ENCODE measurements at places on chromosomes 2 and 18.

GRCh38 chr18:49142216-49142615 is 191.5 kb upstream of the SMAD7 start:
- no peak for DNase-seq

GRCh38 chr2:108910541-108911396 is 78.3 kb downstream of the EDAR start:
- DNase-seq, result no peak

- no peak for DNase-seq
These were observed 888.5 kb upstream of the FSHR start for GRCh38 chr2:50042771-50043170.

DNA sequence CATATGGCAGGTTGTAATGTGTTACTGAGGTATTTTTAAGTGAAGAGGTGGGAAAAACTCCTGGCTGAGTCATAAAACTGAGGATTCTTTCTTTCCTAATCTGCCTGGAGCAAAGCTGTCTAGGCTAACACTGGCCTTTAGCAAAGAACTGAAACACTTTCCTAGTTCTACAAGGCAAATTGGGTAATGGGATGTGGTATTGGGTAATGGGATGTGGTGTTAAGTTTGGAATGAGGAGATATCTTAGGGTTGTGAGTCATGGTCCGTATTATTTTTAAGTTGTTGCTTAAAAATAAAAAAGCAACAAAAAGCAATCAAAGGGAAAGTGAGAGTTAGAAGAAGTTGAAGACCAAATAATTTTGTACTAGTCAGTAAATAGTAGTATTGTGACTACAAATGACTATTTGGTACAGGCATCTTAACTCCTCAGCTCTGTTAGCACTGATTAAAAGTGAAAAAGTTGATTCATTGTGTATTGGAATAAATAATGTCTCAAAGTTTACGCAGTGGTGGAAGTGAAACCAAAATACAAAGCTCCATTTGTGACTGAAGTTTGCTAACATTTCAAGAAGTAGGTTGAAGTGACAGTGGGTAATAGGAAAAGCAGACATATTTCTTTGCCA is 216.8 kb downstream of the CAMKMT start:
- DNase-seq, result no peak

GRCh38 chr2:237833546-237833945 is 25.9 kb upstream of the RAMP1 start:
- no peak for DNase-seq

DNA sequence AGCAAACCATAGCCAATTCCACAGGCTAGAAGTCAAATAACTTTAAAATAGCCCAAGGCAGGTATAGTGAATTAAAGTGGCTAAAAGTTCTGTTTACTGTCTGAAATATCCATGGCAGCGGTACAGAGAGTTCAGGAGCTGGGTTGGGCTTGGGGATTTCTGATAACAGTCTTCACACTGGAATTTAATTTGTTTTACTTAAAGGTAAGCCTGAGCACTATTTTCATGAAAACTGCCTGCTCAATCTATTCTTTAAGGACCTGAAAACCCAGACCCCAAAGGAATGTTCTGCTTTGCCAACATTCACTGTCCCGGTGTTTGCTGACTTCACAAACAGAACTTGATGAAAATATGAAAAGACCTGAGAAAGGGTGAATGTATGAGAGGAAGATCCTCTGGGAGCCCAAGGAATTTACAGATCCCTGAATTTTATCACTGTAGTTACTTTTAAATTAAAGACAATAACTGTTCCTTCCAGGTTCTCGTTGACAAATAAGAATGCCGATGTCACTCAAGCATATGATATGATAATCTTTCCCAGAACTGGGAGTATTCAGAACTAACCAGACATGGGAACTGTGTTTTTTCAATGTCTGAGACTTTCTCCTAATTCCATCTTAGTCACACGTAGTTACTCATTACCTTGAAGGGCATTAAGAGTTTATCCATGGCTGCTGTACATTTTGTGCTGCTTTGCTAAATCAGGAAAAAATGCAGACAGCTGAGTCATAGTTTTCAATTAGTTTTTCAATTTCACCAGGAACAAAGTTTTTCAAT is 28.3 kb upstream of the ITGB6 start:
- no peak for DNase-seq

DNA sequence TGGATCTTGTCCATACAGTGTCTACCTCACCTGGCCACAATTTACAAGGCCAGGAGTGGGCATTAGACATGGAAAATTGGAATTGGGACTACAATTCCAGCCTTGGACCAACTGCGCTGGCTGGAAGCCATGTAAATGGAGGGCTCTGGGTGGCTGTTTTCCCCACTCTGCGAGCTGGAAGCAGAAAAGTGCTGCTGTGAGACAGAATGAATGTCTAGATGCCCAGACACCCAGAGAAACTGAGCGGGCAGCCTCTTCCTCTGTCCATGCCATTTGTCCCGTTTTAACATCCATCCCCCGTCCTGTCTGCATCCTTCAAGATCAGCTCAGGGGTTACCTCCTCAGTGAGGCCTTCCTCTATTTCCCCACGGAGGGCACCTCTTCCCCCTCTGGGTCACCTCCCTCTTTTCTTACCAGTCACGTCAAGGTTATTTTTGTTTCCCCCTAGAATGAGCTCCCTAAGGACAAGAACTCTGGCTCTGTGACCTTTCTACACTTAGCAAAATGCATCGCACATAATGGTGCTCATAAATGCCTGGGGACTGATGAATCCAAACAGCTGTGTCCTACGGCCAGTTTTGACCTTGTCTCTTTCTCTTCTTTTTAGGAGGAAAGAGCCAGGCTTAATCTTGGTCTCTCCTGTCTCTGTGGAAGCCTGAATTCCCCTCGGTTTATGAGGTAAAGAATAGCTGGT is 41.2 kb downstream of the MCFD2 start:
- no peak for DNase-seq

DNA sequence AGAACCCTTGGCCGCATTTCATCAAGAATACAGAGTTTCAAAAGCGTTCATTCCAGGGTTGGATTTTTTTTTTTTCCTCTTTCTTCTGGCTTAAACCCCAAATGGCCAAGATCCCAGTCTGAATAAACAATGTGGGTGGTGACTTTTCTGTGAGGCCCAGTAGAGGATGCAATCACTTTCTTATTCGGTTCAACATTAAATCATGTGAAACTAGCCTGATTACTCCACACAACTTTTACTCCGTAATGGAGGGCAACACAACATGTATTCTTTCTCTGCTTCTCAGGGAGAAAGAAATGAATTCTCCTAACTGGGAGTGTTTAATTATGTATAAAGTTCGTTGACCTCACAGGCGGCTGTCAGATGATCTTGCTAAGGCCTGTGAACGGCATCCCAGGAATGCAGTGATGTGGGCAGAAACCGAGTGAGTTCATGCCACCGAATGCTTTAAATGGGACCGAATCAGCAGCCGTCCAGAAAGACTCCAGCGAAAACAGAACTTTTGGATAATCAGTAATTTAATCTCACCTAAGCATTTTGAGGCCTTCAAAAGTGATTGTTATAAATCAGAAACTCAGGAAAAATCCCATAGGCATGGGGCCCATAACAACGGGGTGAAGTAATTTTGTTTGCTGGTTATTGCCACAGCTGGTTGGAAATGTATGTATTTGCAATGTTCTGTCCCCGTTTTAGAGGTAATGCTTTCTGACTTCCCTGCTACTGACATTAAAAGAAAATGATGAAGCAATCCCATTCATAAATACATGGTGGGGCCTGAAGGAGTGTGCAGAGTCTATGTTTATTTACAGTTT is 81.5 kb downstream of the BCL2 start:
- DNase-seq, result no peak

GRCh38 chr2:119063177-119063576 is 95.4 kb downstream of the C1QL2 start:
- DNase-seq, result no peak

DNA sequence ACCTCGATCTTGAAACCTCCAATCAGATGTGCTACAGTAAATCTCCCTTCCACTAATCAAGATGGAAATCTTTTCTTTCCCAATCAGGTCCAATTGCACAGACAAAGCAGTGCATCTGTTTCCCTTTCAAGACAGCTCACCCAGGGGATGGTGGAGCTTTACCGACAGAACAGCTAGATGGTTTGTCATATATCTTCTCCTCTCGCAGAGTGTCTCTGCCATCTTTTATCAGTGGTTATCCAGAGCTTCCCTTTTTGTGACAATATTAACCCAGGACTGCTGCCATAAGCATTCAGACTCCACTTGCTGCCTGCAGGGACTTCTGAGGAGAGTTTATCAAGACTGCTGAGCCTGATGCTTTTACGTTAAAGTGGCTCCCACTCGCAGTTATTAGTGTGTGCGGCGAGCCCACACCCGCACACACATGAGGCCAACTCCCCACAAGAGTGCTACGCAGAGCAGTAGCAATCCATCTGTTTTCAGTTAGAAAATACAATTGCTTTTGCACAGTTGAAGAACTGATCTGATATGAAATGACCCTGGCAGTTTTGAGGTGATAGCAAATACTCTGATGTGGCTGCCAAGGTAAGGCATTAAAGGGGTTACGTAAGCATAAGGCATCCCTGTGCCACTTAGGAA is 398.9 kb downstream of the NCKAP5 start:
- DNase-seq, result no peak

DNA sequence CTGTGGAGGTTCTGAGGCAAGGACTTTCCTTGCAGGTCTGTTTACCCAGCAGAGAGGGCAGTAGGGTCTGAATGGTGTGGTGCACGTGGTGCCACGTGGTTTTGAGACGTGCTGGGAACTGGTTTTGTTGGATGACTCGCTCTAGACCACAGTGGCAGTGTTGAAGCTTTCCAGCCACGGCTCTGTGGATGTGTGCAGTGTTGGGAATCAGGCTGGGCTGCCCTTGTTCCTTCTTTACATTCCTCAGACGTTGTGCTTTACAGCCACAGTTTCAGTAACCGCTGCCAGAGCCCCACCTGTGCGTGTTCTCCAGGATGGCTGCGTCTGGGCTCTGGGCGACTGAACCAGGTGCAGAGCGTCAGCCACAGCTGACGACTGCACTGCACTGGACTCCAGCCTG is 8.2 kb downstream of the CTDP1 start:
- DNase-seq, result no peak

GRCh38 chr18:23036660-23037201 is 98.6 kb upstream of the CABLES1 start:
- DNase-seq, result no peak

DNA sequence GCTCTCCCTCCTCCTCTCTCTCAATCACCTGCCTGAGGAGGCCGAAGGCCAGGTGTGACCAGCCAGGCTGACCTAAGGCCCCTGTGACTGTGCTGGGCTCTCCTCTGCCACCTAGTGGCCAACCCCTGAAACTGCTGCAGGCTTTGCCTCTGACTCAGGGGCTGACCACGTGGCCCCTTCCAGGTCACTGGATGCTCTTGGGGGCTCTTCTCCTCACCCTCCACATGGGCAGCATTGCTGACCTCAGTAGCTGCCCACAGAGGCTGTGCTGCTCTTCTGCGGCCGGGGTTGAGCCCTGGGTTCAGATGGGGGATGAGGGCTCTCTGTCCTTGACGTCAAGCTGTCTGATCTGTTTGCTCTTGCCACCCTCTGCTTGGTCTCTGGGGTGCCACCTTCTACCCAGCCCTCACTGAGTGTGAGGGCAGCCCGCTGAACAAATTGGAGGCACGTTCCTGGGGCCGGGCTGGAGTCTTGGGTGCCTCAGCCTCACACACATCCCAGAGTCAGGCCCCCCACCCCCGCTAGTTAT is 122.7 kb downstream of the TWIST2 start:
- no peak for DNase-seq

- no peak for DNase-seq
These were observed at the start of gene NLRC4 for GRCh38 chr2:32264422-32265105. Gene NLRC4, minus strand, starts transcription at chr2:32264886. Its CDS starts 8,111 bp downstream, at chr2:32256775.

- DNase-seq, result no peak
These were observed 3.2 kb upstream of the AGXT start for GRCh38 chr2:240865391-240865790.

- no peak for DNase-seq
These were observed 428.2 kb upstream of the KCNH7 start for GRCh38 chr2:163266772-163267171.

DNA sequence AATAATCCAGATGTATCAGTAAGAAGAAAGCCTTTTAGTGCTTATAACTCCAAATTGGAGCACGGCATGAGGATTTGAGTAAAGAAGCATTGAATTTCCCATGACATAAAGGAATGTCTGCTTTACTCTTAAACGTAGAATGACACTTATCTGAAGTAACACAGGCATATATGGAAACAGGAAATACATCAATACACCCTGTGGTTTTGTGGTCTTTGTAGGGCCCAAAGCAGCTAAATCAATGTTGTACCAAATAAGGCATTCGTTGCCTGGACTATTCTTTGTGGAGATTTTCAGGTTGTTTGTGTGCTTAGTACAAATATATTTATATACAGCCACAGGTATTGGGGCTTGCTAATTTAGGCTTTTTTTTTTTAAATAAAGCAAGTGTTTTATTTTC is 660.5 kb downstream of the LRRTM4 start:
- no peak for DNase-seq

GRCh38 chr2:27690052-27690451 is 26.4 kb downstream of the SLC4A1AP start:
- DNase-seq, result no peak

DNA sequence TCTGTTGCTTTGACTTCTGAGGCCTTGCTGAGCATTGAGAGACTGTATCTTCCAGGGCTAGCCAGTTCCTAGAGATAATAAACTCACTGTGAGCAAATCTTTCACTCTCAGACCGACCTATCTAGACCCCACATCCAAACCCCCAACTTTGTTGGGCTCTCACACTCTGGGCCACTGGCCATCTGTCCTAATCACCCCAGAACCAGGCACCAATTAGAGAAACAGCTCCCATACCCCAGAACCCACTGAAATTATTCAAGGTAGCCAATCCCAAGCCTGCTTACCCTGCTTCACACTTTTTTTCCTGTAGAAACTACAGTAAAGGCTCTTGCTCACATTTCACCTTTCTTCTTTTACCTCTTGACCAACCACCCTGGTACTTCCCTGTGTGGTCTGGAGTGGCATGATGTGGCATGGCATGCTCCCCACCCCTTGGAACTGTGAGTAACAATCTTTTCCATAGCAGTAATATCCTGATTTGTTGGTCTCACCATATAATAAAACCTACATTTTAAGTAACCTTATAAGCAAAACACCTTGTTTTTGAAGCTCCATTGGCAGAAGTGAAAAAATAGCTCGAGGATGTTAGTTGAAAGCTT is 55.2 kb downstream of the ANKRD12 start:
- DNase-seq, result no peak

DNA sequence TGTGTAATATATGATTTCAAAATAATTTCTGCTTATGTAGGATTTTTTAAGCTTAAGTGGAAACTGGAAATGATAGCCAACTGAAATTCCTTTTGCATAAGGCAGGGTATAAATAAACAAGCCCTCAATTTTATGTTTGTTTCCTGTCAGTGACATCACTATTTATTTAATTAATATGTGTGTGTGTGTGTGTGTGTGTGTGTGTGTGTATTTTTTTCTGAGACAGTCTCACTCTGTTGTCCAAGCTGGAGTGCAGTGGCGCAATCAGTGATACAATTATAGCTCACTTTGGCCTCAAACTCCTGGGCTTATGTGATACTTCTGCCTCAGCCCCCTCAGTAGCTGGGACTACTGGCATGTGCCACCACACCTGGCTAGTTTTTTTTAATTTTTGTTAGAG is 29.3 kb upstream of the CYP20A1 start:
- no peak for DNase-seq

All from NCI-H748 treated with DMSO at 0.1 percent for 48 hours (cell line).